ENCODE measurements at places on chromosomes 11 and 22.

GRCh38 chr11:131810541-131810940, 440.1 kb downstream of the NTM start:
- no peak for DNase-seq

DNA sequence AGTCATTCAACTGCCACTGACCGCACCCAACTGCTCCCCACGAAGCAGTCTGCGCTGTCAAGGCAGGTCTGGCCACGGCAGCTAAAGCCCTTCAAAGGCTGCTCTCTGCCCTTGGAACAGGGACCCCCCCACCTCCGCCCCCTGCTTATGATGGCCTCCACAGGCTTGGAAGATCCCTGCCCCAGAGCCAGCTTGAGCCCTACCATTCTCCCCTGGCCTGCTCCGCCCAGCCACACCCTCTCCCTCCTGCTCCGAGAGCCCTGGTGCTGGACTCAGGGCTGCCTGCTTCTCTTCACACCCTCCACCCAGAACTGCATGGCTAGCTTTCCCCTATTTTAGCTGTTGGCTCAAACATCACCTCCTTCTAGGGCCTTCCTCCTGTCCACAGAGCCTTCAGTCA, 19.0 kb downstream of the ZMAT5 start:
- DNase-seq: no peak

- no peak for DNase-seq
Measured at GRCh38 chr11:11436715-11437313, 83.8 kb upstream of the CSNK2A3 start.

GRCh38 chr11:112806876-112807275, 154.3 kb upstream of the NCAM1 start:
- DNase-seq: no peak

GRCh38 chr11:8222820-8223512, 40.7 kb downstream of the LMO1 start:
- no peak for DNase-seq

DNA sequence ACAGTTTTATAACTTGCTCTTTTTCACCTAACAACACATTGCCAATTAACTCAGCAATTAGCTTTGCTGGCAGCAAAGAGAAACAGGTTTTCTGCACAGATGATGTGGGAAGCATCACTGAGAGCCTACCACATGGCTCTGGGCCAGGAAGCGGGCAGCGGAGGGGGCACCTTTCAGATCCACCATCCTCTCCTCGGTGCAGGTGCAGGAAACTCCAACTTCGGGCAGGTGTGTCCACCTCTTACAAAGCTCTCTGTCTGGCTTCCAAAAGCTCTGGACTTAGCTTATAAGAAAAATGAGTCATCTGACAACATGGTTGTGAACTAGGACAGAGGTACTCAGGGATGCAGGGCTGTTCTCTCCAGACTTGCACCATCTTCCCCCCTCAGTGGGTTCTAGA, 77.0 kb downstream of the RPS6KA4 start:
- no peak for DNase-seq

DNA sequence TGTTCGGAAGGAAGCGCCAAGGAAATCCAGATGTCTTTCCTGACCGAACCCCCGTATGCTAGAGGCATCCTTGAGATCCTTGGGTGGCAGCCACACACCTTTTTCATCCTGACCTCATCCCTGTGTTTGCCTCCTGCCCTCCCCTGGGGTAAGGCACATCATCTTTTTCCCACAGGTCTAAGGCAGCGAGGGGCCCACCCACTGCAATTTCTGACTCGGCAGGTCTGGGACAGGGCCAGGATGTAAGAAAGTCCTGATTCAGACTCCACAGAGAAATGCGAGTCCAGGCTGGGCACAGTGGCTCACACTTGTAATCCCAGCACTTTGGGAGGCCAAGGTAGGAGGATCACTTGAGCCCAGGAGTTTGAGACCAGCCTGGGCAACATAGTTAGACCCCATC, 10.5 kb downstream of the ZMAT5 start:
- DNase-seq: no peak

- DNase-seq: no peak
Measured at GRCh38 chr11:46121301-46121723, at the start of gene PHF21A. PHF21A (minus strand) TSS chr11:46121454; CDS start chr11:46084219, 37,235 bp downstream.

DNA sequence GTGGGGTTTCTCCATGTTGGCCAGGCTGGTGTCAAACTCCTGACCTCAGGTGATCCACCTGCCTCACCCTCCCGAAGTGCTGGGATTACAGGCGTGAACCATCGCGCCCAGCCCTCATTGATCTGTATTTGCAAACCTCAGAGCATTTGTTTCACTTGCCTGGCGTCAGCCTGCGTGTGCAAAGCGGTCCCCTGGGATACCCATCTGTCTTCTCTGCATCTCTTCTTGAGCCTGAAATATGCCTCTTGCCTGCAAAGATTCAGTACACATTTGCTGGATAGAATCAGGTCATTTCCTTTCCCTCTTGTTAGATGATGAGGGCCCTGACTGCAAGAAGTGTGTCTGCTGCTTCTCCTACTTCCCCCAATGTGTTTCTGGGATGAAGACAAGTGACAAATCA, 1291.0 kb downstream of the TBC1D22A start:
- no peak for DNase-seq

- no peak for DNase-seq
Measured at GRCh38 chr22:44192098-44192815, 11.5 kb downstream of the PARVG start.

DNA sequence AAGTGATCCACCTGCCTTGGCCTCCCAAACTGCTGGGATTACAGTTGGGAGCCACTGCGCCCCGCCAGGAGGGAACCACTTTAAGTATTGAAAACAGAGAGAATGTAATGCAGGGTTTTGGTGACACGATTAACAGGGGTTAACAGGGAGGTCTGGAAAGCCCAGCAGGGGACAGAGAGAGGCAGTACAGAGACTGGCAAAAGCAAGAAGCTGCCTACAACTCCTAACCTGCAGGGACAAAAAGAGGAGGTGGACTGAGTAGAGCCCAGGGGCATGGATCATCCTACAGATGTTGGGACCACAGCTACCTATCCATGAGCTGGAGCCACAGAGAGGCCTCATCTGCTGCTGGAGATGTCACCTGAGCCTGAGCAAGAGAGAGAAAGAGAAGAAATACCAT, 1.7 kb upstream of the SPINDOC start:
- no peak for DNase-seq
